ENCODE measurements at places on chromosomes 13 and 19.

DNA sequence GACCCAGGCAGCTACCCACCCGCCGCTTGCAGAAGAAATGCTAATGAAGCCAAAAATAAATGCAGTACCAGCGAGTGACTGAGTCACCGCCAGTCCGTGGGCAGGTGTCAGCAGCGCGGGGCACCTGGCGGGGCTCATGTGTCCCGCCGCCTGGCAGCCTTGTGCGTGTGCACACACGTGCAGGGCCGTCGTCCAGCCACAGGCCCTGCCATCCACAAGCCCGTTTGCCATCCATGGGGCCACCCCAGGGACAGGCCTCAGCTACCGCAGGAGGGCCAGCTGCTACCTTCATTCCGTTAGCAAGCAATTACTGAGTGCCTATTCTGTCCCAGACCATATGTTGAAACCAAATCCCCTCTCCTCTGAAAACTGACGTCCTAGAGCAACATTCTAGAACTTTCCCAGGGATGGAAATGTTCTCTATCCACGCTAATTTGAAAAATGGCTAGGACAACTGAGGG is 20.5 kb downstream of the NCAN start:
- no peak for DNase-seq

- no peak for DNase-seq
Observed at GRCh38 chr19:30781519-30781918, 409.3 kb downstream of the ZNF536 start.

- DNase-seq, result no peak
Observed at GRCh38 chr13:45700971-45701900, 884 bp upstream of the CBY2 start.

DNA sequence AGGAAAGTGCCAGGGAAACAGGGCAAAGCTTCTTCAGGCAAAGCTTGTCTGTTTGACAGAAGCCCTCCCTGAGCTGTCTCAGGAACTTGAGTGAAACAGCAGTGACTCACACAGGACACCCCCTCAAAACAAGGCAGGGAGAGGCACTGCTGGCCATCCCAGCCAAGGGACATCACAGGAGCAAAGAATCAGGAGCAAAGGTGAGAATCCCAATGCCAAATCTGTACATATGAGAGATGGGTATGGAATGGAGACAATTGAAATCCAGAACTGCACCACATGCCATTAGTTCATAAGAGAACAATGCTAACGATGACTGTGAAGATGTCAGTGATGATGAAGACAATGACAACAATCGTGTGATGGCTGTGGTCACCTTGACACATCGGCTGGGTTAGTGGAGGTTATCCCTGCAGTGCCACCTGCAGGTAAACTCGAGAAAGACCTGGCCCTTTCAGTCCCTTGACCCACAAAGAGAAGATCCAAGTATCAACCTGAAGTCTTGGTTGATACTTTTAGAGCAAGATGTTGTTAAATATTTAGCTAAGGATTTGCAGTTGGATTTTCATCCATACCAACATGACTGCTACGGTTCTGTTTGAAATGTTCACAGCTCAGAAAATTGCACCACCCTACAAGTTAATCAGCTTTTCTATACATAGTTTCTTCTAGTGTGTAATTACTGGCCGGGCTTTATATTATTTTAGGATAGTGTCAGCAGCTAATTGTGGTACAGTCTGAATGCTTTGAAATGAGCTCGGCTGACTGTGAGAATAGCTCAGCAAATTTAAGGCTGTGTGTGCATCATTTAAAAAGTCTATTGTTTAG is 42.0 kb upstream of the IPO5 start:
- DNase-seq, result no peak

DNA sequence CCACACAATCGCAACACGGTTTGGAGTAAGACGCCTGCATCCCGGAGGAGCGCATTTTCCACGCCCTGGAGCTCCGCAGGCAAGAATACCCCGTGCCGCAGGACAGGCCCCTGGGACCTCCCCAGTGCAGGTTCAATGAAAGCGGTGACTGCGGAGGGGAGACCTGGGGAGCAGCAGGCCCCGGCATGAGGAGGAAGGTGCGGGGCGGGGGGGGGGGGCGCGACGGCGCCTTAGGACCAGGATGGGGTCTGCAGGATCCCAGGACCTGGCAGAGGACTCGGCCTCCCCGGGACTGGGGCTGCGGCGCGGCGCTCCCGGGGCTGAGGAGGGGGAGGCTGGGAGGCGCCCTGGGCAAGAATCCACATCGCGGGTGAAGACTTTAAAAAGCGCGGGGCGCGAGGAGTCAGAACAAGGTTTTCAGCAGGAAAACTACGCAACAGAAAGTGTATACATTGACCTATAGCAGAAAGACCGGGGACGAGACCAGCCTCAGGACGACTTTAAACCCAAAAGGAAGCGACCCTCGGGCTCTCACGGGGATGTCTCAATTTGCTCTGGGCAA is 432 bp downstream of the ZNF611 start:
- DNase-seq, result no peak

DNA sequence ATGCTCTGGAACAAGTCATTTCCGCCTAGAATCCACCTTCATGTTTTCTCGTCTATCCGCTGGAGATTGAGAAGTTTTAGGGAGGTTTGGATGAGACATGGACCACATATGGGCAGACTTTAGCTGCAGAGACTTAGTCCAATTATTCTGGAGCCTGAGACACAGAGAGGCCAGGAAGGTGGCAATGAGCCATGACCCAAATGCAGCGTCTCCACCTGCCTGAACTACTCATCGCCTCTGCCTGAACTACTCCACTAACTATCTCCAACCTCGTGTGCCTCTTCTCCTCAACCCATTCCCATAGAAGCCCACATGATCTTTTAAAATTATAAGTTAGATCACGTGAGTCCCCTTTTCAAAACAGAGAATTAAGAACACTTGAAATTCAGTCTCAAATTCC is 5.6 kb downstream of the PLEKHA4 start:
- no peak for DNase-seq

GRCh38 chr13:113178070-113178895 is 19.8 kb downstream of the PROZ start:
- DNase-seq, result no peak

DNA sequence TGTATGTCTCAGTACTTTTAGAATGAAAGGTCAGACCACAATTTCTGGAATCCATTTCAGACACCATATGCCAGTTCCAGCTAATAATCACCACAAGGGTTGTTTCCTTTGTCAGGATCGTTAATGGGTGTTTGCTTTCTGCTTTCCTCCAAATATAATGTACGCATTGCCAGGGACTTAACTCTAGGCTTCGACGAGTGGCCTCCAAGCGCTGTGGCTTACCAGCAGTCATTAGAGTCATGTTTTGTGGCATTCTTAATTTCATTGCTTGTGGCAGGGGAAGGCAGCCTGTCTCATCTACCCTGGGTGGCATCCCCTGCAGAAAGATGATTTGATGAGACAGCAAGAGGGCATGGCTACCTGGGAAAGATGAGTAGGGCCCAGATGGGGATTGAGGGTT is 22.5 kb downstream of the SAFB start:
- no peak for DNase-seq

GRCh38 chr19:33317517-33317916 is 15.2 kb upstream of the CEBPA start:
- DNase-seq, result no peak

- DNase-seq, result no peak
Observed at GRCh38 chr13:36839981-36840380, 21.0 kb downstream of the RFXAP start.

DNA sequence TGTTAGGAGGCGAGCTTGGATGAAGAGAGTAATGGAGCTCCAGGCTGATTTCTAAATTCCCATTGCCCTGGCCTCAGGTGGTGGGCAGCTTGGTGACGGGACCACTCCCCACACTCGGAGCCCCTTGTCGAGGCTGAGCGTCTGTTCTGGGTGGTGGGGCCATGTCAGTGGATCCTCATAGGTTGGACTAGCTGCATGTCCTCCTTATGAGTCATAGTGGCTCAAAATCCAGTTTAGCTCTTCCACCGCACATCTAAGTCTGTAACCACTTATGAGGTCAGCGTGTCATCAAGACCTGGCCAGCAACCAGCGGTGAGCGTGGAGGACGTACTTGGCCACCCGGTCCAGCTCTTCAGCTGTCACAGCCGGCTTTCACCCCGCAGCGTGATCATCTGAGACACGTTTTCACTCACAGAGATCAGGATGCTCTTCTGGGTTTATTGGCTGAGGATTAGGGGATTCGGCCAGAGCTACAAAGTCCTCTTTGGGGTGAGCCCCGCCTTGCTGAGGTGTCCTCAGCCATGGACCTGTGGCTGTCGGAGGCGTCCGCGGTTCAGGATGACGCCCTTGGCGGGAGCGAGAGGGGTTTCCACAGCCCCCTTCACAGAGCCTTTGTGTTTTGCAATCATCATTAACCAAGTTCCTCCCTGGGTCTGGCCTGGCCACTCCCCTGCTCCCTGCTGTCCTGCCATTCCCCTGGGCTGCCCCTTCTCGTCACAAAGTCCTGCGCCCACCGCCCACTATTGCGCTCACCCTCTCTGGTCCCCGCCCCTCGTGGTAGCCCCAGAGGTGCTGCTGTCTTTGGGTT is 41.9 kb downstream of the ADPRHL1 start:
- DNase-seq, result no peak

GRCh38 chr13:99477493-99477892 is 23.8 kb upstream of the TM9SF2 start:
- no peak for DNase-seq

- no peak for DNase-seq
Observed at GRCh38 chr13:109821103-109821502, 34.7 kb upstream of the IRS2 start.

- DNase-seq, result no peak
Observed at GRCh38 chr19:1068009-1069001, 1.3 kb downstream of the ARHGAP45 start.

GRCh38 chr19:45528744-45529419 is 21.6 kb downstream of the VASP start:
- DNase-seq, result no peak

DNA sequence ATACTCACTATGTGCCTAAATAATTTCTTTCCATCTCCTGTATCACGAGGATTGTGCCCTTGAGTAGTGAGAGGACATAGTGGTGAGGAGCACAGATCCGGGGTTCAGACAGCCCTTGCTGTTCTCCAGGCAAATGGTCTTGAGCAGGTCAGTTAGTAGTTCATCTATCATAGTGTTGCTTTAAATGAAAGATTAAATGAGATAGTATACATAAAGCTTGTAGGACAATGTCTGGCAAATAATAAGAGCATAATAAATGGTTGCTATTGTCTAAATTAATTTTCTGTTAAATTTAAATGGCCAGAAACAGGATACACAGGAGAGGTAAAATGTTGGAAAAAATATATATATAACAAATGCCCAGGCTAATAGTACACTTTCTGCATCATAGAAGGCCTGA is 23.4 kb downstream of the FAM124A start:
- no peak for DNase-seq

Measured in stimulated activated CD4-positive, alpha-beta T cell treated with anti-CD3 and anti-CD28 coated beads, Interleukin-1b, Interleukin-23, amount 100 ng/mL, for 1 hour (primary cell).